Activated T-cell treated with anti-CD3 and anti-CD28 coated beads for 1 hour (primary cell): ENCODE measurements at places on chromosomes 7 and 10.
A peak's percentile ranks its signal among the peaks of the same experiment; 100 is the strongest.

DNA sequence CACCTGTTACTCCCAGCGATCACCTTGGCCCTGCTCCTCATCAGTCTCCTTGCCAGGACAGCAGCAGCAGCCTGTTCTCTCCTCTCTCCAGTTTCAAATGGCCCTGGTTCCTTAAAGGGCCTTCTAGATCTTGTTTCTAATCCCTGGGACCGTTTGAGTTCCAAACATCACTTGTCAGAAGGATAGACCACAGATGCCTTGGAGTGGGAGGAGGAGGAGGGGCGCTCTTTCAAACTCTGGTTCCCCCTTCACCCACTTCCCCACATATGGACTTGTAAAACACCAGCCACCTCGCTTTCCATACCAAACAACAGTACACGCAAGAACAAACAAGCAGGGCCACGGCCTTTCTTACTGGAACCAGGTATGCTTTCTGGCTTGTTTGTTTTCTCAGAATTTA is 104.8 kb downstream of the PLXNA4 start:
- DNase-seq, result no peak

GRCh38 chr7:128904381-128905197 is 5.9 kb downstream of the KCP start:
- no peak for DNase-seq

DNA sequence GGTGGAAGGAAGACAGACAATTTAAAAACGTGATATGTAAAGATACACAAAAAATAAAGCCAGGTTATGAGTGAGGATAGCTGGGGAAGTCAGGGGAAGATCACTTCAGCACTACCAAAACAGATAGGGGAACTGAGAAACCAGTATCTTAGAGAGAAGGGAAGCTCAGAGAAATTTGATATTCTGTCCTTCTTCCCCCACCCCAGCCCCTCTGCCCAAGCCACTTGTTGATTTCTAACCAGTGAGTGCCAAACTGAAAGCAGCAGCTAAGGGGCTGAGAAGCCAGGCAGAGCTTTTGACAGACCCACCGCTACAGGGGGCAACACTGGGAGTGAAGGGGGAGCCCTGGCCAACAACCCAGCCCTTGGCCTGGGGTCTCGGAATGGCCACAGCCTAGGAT is 9.1 kb upstream of the SLC29A3 start:
- no peak for DNase-seq

DNA sequence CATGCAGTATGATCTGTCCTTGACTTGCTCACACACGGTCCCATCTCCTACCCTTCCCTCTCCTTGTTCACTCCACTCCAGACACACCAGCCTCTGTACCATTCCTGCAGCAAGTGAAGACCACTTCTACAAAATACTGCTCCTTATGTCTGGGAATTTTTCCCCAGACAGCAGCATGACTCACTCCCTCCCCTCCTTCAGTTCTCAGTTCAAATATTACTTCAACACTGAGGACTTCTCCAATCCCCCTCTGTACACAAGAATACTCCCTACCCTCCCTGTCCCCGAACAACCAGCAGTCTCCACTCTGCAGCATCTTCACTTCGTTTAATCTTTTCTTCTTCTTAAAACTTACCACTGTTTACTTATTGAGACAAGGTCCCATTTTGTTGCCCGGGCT is 474.0 kb downstream of the GPAM start:
- no peak for DNase-seq

- no peak for DNase-seq
Measured at GRCh38 chr10:102342458-102342857, 53.0 kb upstream of the NFKB2 start.

- DNase-seq, result no peak
Measured at GRCh38 chr7:139242741-139243281, 11.8 kb downstream of the UBN2 start.

- no peak for DNase-seq
Measured at GRCh38 chr7:5591278-5591874, 167.7 kb upstream of the TNRC18 start.

- DNase-seq, result no peak
Measured at GRCh38 chr10:70106958-70107791, 25.4 kb downstream of the AIFM2 start.

DNA sequence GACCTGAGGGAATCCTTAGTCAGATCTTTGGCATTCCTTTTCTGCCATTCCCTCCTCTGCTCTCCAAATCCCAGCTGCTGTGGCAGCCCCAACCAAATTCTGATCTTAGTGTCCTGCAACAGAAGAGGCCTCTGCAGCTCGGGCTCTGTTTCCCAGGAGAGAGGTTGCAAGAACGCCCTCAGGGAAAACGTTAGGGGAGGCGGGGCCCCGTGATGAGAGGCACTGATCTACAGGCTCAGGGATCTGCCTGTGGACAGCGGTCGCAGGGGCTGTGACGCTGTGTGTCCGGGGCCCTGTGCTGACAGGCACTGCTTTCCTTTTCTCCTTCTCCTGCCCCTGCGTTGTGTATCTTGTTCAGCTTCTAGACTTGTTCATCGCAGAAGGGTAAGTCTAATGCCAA is 57.3 kb upstream of the DPYSL4 start:
- DNase-seq, result no peak

- no peak for DNase-seq
Measured at GRCh38 chr7:116249969-116250553, 39.7 kb downstream of the TES start.

DNA sequence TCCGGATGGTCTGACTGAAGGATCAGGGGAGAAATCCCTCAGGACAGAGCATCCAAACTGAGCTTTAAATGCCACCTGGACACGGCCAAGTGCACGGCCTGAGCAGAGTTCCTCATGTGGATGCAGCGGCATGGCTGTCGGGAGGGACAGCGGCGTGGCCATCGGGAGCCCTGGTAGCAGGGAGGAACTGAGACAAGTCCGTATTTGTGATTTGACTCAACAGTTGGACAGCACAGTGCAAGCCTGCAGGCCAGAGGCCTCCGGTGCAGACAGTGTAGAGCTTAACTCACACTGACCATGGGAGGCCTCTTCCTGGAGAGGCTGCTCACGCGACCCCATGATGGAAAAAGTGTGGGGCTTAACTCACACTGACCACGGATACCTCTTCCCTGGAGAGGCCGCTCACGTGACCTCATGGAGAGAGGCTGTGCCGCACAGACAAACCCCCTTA is 207.4 kb downstream of the DIP2C start:
- no peak for DNase-seq

DNA sequence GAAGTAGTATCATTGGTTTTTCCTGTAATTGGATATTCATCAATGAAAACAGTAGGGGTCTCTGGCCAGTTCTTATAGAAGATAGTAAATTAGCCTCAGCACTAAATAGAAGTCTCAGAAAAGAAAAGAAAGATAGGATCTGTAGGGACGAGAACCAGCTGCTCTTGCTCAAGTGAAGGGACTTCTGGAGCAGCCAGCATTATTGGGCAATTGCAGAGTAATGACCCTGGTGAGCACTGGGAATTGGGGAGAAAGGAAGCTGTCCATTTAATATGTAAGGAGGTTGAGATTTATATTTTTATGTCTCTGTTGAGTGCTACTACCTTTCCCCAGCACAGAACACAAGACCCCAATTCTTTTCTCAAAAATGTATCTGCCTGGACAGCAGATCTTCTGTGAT is 61.2 kb upstream of the WNT16 start:
- DNase-seq, result no peak

GRCh38 chr10:98363220-98363619 is 51.8 kb downstream of the PYROXD2 start:
- DNase-seq, result no peak

GRCh38 chr7:19617901-19618300 is 90.9 kb downstream of the POLR1F start:
- no peak for DNase-seq

DNA sequence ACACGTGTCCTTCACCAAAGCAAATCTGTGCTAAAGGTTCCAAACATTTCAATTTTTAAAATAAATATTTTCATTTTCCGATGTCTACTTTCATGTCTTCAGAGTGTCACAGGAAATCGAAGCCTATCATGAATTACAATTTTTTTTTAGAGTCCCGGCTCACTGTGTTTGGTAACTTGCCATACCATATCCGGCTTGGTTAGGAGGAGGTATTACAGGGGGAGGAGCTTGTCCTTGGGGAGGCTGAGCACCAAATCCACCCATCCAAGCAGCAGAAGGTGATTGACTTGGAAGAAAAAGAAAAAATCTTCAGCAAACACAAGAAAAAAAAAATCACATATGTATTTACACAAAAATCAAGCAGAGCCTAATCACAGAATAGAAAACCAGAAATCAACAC is 21.3 kb downstream of the TIAL1 start:
- no peak for DNase-seq

DNA sequence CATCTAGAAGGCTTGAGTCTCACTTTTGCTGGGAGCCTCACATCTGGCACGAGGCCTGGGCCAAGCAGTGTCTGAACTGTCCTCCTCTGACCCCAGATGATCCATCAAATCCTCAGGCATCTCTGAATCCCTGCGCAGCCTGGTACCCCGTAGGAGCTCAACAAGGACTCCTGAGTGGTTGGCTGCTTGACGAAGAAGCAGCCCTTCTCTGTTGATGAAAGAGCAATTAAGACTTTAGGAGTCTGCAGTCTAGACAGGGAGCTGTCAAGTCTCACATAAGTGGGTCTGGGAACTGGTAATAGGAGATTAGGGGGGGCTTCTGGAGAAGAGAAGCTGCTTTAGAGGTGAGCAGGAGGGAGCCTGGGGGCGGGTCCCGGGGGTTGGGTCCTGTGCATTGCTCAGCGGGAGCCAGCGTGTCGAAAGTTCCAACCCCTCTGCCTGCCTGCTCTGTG is 326.0 kb downstream of the RPS24 start:
- no peak for DNase-seq

DNA sequence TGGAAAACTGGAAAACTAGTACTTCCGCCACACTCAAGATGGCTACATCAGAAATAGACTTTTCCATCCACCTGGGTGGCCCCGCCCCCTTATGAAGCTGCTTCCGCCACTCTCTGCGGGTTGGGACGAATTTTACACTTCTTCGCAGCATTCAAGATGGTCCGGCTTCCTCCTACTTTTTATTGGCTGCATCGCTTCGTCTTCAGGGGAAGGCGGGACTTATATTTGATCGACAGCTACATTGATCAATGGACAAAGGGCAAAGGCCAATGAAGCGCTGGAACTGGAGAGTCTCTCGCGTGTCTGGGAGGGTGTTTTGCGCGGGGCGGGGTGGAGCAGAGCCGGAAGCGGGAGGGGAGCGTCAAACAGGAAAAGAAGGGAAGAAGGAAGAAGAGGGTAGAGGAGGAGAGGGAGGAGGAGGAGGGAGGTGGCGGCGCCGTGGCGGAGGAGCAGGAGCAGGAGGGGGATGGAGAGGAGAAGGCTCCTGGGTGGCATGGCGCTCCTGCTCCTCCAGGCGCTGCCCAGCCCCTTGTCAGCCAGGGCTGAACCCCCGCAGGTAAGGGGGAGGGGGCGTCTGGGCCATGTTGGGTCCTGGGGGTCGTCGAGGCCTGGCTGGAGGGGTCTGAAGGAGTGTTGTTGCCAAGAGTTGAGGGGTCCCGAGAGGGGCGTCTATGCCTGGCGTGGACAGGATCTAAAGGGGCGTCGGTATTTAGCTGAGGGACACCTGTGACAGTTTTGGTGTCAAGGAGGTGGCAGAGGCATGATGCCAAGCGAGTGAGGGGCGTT is at the start of gene WBP1L:
TSS of gene WBP1L (plus strand) at position 361 of the 786 bp plus-strand sequence. CDS start at position 467, 106 bp downstream.
- peak; percentile 87 for DNase-seq

GRCh38 chr10:11877591-11877905 is 54.4 kb downstream of the PROSER2 start:
- DNase-seq, result no peak

DNA sequence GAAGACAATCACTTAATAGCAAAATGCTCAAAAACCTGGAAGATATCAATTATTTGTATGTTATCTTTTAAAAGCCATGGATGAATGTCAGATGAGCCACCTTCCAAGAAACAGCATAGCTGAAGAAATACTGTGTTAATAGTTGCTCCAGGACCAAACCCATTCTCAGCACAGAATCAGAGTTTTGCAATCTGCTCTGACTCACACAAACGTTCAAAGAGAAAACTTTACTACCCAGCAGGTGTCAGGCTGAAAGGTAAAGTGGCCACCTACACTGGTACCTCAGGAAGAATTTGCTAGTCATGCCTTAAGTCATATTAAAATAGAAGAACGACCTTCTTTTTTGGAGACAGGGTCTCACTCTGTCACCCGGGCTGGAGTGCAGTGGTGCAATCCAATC is 526.5 kb downstream of the PARD3 start:
- no peak for DNase-seq

GRCh38 chr7:54076616-54077015 is 465.6 kb upstream of the VSTM2A start:
- DNase-seq, result no peak

DNA sequence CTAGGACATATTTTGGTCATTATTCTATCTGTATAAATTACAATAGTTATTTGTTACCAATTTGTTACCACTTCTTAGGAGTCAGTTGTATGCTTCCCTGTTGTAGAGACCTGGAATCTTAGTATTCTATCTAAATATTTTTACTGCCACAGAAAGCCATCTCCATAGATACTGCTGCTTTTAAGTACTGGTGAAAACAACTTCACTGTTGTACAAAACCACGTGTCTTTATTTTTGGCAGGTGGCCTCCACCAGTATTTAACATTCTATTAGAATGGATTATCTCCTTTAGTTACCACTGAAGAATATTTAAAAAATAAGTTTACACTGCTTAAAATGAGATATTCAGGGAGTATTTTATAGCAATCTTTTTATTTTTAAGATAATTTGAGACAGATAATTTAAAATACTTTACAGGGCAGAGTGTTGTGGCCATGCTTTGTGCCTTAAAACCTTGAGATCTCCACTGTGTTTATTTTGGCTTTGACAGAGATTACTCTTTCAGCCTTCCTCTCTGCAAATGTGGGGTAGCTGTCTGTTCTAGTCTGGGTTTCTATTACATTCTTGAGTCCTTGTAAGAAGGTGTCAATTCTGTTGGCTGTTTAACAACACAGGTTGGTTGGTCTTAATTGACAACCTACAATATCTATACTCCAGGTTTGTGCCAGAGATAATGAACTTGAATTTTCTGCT is 185.6 kb downstream of the LRRC4 start:
- DNase-seq, result no peak
